ENCODE measurements at places on chromosomes 1 and 21.

- no peak for DNase-seq
These were observed 221.4 kb upstream of the PKN2 start for GRCh38 chr1:88462488-88463261.

DNA sequence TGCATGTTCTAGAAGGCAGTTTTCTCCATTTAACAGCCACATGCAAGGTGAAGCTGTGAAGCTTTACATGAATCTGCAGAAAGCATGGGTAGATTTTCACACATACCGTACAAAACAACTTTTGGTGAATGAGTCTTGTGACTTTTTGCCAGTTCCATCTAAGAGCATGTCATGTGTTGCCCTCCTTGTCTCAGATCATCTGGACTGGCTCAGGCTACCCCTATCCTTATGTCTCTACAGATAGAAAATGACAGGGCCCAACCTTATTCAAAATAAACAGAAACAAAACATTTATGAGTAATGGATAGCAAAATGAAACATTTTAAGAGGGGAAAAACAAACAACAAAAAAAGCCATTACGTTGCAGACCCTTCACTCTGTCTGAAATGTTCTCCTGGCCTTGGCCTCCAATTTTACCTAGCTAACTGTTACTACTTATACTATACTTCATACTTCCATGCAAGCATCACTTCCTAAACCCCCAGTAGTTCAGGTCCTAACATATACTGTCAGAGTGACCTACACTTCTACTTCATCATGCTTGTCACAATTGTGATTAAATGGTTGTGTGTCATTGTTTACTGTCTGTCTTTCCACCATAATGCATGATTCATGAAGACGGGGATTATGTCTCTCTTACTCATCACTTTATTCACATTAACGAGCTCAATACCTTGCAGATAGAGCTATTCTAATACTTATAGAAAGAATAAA lies 39.0 kb downstream of the LRRC8C start:
- no peak for DNase-seq

DNA sequence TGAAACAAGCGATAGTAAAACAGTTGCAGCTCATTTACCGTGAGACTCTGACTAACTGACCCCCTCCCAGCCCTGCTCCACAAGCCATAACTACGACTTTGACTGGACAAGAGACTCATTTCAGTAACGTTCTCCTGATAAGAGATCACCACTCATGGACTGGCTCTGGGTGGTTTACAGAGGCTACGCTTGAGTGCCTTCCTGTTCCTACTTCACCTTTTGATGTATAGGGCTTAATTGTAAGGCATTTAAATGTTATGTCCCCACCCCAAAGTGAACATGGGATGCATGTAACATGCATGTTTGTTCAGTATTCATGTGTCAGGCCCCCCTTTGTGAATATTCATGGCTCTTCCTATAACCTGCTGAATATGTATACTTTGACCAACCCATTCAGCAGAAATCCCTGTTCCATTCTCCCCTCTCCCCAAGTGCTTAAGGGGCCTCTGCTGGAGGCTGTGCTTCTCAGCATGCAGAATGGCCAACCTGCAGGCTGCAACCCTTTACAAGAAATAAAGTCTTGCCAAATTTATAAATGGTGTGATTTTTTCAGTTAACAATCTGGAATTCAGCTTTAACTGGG lies 50.7 kb upstream of the SPOCD1 start:
- DNase-seq: no peak

DNA sequence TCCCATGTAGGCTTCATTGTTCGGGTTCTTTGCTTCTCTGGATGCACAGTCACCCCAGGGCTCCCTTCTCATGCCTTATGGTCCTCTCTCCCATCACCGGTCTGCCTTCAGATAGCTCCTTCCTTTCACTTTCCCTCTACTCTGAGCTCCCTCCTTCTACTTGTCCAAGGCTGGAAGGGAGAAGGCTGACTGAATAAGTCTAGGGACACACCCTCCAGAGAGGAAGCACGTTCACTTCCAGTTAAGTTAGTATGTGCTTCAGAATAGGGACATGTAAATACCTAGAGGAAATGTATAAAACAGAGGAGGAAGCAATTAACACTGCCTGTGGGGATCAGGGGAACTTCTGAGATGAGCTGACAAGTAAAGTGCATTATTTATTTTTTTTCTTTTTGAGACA lies 23.5 kb downstream of the CXADR start:
- no peak for DNase-seq

GRCh38 chr1:218492874-218493273 lies 147.7 kb downstream of the TGFB2 start:
- DNase-seq: no peak

DNA sequence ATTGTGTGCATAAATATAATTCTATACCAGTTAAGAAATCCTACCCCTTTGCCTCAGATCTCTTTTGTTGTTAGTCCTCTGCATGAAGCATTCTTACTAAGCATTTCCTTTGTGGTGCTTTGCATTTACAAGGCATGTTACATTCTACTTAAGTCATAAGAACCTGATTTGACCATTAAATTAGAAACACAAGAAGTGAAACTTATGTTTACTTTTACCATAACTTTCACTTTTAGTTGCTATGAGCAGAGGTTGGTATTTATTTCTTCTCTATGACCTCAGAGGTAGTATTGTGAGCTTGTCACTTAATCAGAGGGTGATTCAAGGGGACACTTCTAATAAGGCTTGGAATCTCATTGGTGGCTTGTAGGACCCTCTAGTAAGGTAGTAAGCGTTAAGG lies 9.0 kb downstream of the FAM20B start:
- DNase-seq: no peak

- DNase-seq: no peak
These were observed 104.0 kb downstream of the NIBAN1 start for GRCh38 chr1:184870319-184870718.

DNA sequence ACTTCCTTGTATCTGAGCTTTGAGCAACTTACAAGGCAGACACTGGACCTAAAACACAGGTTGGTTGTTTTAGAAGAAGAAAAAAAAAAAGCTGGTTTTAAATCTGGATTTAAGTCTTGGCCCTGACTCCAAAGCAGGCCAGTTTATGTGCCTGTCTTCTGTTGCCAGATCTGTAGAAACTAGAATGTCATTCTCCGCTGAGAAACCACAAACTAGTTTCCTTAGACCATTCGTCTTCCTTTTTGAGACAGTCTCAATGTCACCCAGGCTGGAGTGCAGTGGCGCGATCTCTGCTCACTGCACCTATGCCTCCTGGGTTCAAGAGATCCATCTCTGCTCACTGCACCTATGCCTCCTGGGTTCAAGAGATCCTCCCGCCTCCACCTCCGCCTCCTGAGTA lies 33.9 kb downstream of the APP start:
- no peak for DNase-seq

DNA sequence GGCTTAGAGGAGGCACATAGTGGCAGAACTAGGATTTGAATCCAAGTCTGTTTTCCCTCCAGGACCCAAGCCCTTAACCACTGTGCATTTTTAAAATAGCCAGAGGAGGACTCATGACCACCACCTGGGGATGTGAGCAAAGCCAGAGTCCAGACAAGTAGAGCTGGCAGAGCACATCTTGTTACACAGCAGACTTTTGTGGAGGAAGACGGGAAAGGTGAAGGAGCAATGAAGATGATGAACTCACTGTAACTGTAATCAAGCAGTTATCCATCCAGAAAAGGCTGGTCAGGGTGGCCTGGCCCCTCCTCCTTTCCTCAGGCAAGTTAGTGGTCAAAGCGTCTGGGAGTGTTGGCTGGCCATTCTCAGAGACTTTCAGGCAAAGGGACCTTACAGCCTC lies 50.9 kb downstream of the SLC44A3 start:
- DNase-seq: no peak

- DNase-seq: no peak
These were observed 182.1 kb downstream of the MRPL39 start for GRCh38 chr21:25425156-25425555.

DNA sequence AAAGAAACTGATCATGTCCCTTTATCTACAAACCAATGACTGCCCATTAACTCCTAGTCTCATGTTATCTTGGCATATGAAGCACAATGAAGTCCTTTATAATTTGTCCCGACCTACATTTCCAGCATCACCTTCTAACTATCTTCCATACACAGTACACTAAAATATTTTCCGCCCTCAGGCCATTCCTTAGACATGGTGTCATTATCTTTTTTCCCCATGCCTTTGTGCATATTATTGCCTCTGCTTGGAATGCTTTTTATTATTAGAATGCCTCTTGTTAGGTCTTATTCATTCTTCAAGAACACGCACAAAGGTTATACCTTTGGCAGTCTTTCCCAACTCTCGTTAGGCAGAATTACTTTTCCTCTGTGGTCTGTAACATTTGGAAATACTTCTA lies 39.6 kb downstream of the ATG4C start:
- no peak for DNase-seq

DNA sequence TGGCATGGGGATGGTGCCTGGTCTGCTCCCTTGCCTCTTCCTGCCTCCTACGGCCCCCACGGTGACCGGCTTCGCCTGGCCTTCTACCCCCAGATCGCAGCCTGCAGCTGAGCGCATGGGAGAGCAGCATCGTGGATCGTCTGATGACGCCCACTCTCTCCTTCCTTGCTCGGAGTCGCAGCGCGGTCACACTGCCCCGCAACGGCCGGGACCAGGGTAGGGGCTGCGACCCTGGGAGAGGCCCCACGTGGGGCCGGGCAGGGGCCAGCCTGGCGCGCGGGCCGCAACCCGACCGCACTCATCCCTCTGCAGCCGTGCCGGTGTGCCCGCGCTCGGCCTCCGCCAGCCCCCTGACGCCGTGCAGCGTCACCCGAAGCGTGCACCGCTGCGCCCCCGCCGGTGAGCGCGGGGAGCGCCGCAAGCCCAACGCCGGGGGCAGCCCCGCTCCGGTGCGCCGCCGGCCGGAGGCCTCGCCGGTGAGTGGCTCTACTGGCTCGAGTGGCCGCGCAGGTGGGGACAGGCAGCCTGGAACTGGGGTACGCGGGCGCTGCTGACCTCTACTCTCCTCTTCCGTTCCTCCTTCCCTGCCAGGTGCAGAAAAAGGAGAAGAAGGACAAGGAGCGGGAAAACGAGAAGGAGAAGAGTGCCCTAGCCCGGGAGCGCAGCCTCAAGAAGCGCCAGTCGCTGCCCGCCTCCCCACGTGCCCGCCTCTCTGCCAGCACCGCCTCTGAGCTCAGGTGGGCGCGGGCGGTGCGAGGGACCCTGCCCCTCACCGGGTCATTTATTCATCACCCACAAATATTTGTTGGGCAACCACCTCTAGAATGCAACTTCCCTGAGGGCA lies 20.4 kb downstream of the MAP7D1 start:
- no peak for DNase-seq

GRCh38 chr1:176733661-176734060 lies 270.7 kb downstream of the PAPPA2 start:
- no peak for DNase-seq

DNA sequence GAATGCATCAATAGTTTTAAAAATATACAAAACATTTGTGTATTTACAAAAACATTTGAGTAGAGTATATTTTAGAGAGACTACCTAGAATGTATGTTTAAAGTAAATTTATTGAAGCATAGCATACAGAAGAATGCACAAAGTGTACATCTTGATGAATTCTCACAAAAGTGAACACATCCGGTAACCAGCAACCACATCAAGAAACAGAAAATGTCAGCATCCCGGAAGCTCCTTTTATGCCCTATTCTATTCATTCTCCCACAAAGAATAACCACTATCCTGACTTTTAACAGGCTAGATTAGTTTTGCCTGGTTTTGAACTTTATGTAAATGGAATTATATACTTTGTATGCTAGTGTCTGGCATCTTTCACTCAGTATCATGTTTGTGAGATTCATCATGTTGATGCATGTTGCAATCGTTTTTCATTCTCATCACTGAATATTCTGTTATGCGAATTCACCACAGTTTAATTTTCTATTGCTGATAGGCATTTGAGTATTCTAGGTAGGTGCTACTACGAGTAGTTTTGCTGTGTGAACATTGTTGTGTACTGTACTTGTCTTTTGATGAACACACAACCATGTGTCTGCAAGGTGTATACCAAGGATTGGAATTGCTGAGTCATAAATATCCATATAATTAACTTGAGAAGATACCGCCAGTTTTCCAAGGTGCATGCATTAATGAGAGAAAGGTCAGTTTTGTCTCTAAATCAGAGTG lies 75.4 kb downstream of the CACHD1 start:
- no peak for DNase-seq

- no peak for DNase-seq
These were observed 149.0 kb downstream of the TOMM20 start for GRCh38 chr1:234979296-234980279.

GRCh38 chr1:218476385-218476784 lies 131.2 kb downstream of the TGFB2 start:
- DNase-seq: no peak

GRCh38 chr1:75396745-75397144 lies 214.2 kb downstream of the SLC44A5 start:
- DNase-seq: no peak

- DNase-seq: no peak
These were observed 32.7 kb downstream of the BEND5 start for GRCh38 chr1:48744032-48744431.

DNA sequence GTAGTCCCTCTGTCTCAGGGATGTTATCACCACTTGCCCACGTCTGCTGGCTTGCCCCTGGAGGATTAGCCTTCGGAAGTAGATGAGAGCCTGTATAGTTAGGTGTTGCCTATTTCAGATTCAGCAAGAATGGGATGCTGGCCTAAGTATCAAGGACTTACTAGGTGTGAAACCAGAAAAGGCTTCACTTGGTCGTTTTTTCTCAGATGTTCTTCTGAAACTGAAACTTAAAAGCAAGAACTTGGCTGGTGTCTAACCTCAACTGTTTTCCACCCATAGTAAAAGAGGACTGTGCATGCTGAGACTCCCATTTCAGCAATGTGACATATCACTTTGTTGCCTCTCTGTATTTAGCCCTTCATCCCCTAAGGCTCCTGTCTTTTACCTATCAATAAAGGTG lies 67.0 kb upstream of the LRRC53 start:
- no peak for DNase-seq

DNA sequence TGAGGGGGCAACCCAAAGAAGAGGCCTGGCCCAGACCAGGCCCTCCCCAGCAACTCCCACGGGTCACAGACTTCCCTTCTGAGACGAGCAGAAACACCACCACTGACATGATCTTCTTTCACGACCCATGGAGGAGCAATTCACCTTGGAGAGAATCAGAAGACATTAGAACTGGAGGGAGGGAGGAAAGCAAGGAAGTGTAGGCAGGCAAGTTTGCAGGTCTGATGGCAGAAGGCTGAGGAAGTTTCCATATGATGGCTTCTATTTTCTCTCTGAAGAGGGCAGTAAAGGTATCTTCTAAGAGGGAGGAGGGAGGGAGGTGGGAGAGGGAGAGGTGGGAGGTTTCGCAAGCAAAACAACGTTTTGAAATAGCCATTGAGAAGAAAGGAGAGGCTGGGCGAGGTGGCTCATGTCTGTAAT lies 1.4 kb upstream of the UBXN10 start:
- DNase-seq: no peak
